Astrocyte of the cerebellum (primary cell): ENCODE measurements at places on chromosomes 3 and 15.

DNA sequence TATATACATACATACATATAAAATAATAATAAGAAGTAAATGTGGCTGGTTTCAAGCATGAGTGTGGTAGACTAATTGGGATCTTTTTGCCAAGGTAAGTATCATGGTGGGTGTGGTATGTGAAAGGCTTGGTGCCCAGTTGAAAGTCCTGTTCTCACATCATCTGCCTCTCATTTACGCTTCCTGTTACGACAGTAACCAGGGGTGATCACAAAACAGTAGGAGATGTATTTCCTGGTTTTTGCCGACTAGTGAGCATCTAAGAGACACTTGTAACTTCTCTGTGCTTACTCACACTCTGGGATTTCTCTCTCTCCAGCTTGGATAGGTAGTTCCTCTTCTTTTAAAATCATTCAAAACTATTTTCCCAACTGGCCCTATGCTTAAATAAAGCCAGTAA is 1028.3 kb upstream of the NR2F2 start:
- DNase-seq: no peak

- no peak for DNase-seq
Observed at GRCh38 chr15:39623529-39623931, 42.7 kb downstream of the THBS1 start.

- no peak for DNase-seq
Observed at GRCh38 chr15:73984208-73984979, 7.7 kb downstream of the STOML1 start.

GRCh38 chr15:79970624-79971434 is at the start of gene BCL2A1:
Gene BCL2A1, minus strand, starts transcription at chr15:79971196. Its CDS starts 77 bp downstream, at chr15:79971119.
- DNase-seq: peak; percentile 28

GRCh38 chr3:169153656-169154055 is 509.9 kb downstream of the MECOM start:
- no peak for DNase-seq

DNA sequence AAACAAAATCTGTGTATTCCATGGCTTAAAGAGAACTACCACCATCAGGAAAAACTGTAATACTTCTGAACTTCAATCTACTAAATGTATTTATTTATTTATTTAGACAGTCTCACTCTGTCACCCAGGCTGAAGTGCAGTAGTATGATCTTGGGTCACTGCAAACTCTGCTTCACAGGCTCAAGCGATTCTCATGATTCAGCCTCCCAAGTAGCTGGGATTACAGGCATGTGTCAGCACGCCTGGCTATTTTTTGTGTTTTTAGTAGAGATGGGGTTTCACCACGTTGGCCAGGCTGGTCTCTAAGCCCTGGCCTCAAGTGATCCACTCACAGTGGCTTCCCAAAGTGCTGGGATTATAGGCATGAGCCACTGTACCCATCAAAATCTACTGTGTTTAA is 202.3 kb upstream of the POU1F1 start:
- no peak for DNase-seq

GRCh38 chr3:38347421-38348200 is 1.0 kb downstream of the XYLB start:
- DNase-seq: no peak

GRCh38 chr3:177777699-177778098 is 580.4 kb upstream of the TBL1XR1 start:
- DNase-seq: no peak

DNA sequence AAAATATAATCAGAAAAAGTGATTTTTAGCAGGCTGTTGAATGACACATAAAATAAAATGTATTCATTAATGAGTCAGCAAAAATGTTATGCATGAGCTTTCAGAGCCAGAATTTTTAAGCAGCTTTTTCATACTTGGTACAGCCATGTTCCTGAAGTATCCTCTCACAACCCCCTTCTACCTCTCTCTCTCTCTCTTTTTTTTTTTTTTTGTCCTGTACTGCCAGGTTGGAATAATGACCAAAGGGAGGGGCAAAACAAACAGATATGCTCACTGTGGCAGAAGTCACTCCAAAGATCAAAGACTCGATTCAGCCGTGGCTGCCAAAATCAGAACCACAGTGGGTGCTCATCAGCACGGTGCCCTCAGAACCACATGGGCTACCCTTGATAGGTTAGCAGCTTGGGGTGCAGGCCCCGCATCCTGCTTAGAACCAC is 383.0 kb downstream of the ZBTB20 start:
- DNase-seq: no peak

DNA sequence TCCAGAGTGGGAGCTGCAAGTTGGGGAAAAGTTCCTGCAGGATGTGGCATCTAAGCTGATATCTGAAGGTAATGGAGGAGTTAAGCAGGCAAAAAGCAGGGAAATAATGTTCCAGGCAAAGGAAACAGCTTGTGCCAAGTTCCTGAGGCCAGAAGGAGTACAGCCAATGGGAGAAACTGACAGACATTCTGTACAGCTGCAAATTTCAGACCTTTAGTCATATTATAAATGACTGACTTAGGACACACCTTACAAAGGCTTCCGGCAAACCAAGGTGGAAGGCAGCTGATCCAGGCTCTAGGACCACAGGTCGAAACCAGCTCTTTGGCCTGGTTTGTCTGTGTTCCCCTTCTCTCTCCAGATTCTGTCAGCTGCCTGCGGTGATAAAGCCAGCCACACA is 9.3 kb downstream of the WWTR1 start:
- DNase-seq: no peak

DNA sequence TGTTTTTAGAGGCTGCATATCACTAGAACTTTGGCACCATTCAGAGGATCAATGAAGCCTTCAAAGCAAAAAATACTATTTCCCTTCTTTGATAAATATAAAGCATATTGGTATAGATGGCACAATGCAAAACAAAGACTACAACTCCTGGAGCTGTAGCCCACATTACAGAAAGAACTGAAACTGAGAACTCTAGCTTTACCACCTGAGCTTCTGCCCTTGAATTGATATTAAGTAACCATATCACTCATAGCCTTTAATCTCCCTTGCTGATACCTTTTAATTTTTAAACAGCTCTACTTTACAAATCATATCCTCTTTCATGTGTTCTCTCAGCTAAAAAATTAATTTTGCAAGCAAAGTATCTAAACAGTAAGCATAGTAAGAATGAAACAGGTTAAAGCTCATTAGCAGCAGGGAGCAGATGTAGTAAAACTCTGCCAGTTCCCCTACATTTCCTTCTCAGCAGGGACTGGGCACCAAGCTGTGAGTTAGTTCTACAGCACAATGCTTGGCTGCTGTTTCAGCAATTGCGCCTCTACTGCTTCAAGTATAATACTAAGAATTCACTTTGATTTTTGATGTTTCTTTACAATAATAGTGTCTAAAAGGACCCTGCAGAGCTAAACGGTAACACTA is 97.9 kb upstream of the NANOGP8 start:
- DNase-seq: peak; percentile 23

DNA sequence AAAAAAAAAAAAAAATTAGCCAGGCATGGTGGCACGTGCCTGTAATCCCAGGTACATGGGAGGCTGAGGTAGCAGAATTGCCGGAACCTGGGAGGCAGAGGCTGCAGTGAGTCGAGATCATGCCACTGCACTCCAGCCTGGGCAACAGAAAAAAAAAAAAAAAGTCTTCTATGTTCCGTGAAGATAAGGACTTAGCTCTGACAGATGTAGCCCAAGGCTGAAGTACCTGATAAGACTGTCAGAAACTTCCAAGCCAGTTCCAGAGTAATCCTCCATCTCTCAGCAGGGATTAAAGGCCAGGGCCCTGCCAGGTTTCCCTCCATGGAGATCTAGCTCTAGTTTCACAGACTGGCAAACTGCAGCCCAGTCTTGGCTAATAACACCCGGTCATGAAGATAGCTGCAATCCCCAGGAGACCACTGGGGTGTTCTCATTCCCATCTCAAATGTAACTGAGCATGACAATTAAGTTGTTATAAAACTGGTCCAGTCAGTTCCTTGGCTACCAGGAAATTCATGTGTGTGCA is 8.5 kb downstream of the CDCP1 start:
- no peak for DNase-seq

GRCh38 chr3:63470745-63471144 is 181.7 kb upstream of the SNTN start:
- no peak for DNase-seq

- peak; percentile 50 for DNase-seq
Observed at GRCh38 chr3:177538048-177538749, 340.9 kb upstream of the TBL1XR1 start.

DNA sequence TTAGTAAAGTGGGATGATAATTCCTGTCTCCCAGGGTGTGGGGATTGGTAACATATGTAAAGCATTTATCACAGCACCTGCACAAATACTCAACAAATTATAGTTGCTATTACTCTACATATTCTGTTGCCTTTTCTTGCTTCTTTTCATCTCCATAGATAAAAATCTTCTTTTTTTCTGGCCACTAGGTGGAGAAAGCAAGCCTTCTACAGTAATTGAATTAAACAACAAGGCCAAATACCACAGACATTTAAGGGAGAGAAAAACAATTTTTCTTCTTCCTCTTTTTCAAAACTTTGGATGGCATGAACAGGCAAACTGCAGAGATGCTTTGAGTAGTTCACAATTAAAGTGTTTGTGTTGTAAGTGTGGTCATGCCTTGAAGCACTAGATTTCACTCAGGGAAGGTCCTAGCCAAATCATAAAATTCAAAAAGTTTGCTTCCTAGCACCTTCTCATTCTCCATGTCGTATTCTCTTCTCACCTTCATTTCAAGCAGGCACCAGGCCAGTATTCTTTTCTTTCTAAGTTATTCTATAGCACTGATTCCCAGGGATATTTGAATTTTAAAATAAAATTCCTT is 493.4 kb upstream of the TGFBR2 start:
- DNase-seq: peak; percentile 47

- DNase-seq: no peak
Observed at GRCh38 chr3:145079436-145079835, 1081.5 kb downstream of the PLOD2 start.

DNA sequence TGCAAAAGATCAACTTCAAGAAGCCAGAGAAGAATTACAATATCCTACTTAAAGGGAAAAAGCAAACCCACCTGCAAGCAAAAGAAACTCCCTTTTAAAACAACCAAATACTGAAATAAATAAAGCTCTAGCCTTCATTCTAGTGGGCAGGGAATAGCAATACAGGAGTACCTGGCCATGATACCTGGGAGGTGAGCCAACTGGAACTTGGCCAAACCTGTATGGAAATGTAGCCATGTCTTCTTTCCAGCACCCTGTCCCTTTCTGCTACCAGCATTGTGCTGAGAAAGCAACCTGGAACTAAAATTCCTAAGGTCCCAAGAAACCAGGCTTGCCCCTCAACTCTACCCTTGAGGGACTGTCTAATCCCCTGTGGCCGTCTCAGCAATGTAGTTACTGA is 530.0 kb downstream of the EPHB1 start:
- no peak for DNase-seq

DNA sequence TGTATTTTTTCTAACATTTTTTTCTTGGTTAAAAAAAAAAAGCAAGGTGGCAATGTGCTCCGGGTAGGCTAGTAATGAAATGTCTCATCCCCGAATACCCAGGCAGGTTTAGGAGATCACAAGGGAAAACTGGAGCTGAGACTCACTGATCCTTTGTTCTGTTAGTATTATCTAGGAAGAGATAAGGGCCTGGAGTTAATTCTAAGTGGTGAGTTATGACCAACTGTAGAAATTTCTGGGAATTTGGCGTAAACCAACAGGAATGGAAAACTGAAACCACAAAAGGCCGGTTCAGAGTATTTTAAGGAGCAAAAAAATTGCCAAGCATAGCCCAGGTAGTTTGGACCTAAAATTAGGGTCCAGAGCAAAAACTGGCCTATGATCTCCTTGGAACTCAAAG is 12.4 kb downstream of the PPM1M start:
- no peak for DNase-seq

- DNase-seq: peak; percentile 1
Observed at GRCh38 chr3:117063930-117064329, 354.4 kb downstream of the TUSC7 start.

DNA sequence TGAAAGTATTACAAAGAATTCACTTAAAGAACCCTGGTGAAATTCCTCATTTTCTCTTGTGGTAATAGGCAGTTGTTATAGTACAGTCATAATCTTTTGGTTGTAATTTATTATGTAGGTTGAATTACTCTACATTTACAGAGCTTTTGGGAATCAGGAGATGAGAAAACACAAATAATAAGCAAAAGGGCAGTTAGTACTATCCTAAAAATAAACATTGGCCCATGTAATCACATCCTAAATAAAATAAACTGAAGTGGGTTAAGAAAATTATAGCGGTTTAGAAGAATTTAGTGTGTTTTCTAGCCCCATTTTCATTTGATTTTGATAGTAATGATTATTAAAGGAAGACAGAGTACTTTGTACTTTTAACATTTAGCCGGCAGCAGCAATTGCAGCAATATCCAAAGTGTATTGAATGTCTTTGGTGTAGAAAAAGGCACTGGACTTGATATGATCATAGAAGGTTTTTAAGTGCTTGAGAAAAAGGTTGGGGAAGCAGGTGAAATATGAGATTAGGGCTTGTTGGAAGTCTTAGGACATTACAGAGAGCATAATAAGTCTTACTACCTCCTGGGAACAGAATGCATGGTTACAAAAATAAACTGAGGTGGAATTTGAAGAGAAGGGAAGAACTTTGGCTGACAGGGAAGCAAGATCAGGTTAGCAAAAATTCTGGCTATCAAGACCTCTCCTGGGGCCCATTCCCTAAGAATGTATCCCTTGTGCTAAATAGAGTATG is 79.9 kb downstream of the MBNL1 start:
- peak; percentile 8 for DNase-seq

- DNase-seq: no peak
Observed at GRCh38 chr15:36177590-36178302, 401.7 kb upstream of the CDIN1 start.

GRCh38 chr15:75215107-75216004 is 13.7 kb downstream of the C15orf39 start:
- no peak for DNase-seq

DNA sequence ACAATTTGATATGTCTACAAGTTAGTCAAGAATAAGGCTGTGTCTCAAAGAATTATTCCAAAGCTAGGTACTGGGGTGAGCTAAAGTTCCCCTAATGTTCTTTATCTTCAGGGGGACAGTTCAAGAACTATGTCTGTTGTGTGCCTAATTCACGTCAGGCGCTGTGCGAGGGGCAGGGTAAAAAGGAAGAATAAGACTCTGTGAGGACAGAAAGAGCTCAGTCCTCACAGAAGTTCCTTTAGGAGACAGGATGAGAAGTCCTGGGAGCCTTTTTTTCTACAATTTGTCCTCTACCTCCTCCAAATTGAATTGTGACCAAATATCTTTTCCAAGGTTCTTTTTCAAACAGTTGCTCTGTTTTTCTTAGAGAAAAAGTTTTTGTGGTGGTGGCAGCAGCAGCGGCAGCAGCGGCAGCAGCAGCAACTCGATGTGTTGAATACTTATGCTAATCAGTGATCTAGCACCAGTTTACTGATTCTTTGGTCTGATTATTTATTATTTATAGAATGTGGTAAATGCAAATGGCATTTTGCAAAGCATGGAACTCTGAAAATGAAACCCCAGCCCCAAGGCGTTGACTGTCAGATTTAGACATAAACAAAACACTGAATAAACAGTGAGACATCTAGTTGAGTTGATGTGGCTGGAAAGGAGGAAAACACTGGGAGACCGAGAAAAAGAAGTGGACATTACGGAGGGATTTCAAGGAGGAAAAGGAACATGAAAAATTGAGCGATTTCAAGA is 88.6 kb downstream of the GTPBP8 start:
- DNase-seq: no peak

GRCh38 chr3:31185062-31185357 is 290.5 kb upstream of the GADL1 start:
- DNase-seq: no peak

GRCh38 chr3:32288819-32289218 is 50.3 kb downstream of the CMTM8 start:
- DNase-seq: no peak

- DNase-seq: no peak
Observed at GRCh38 chr15:73886717-73887345, 13.5 kb downstream of the TBC1D21 start.

GRCh38 chr15:81273855-81274254 is 50.1 kb downstream of the STARD5 start:
- DNase-seq: no peak
